ENCODE measurements at places on chromosomes 6 and 20.

DNA sequence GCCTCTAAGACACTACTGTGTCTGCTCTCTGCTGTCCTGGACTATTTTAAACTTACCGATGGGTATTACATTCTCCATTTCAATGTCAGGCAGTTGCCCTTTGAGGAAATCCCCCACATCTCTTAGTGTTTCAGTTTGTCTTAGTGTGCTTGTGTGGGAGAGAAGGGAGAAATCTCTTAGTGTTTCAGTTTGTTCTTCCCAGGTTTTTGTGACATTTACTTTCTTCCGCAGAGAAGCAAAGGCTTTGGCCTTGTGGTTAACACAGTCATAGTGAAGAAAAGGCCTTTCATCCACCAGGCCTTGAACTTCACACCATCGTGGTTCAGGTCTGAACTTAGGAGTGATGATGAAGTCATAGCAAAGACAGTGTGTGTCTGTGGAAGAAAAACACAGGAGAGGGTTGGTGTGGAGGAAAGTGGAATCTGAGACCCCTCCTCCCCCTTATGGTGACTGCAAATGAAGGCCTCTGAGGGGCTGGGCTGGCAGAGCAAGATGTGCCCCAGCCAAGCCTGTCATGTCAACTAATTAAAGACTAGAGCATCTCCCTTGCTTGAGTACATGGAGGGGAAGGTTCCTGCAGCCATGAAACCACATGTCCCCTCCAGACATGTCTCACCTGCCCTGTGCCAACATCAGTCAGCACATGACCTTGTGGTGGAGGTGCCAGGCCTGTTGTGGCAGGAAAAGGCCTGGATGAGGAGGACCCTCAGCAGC, 23.9 kb downstream of the RAET1L start:
- DNase-seq, result no peak

DNA sequence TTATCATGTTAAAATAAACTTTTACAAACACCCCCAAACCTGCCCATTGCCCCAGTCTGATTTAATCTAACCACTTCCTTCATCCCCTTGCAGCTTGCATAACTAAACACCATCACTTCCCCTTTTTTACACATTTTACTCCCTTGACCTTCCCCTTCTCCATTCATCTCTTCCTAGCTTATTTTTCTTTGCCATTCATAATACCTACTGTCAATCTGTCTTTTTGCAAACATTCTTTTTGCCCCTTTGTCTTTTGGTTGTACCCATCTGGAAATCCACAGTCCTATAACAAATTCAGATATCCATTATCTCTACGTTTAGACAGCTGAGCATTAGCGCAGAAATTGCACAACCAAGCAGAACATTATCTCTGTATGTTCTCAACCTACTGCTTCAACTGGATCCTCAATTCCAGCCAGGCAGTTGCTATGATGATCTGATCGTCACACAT, 51.2 kb downstream of the C6orf52 start:
- no peak for DNase-seq

- DNase-seq, result no peak
These were observed 13.8 kb downstream of the RANBP9 start for GRCh38 chr6:13697857-13698256.

DNA sequence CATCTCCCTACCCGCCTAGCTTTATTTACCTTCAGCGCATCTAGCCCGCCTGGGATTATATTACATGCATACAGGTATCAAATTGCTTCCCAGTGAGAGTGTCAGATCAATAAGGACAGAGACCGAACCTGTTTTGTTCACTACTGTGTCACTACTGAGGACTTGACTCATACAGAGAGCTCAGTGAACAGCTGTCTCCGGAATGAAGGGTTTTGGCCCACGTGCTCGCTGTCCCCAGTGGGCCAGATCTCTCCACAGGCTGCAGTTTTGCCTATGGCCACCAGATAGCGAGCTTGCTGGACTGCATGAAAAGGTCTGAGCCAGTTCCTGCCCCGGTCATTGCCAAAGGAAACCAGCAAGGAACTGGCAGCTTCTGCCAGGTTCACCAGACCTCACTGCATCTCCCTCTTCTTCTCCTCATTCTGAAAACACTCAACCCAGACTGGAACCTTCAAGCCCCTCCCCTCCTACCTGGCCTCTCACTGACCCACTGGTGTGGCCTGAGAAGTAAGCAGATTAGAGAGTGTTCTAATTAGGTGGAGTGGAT, 150.8 kb downstream of the ZMYND8 start:
- DNase-seq, result peak; percentile 56

DNA sequence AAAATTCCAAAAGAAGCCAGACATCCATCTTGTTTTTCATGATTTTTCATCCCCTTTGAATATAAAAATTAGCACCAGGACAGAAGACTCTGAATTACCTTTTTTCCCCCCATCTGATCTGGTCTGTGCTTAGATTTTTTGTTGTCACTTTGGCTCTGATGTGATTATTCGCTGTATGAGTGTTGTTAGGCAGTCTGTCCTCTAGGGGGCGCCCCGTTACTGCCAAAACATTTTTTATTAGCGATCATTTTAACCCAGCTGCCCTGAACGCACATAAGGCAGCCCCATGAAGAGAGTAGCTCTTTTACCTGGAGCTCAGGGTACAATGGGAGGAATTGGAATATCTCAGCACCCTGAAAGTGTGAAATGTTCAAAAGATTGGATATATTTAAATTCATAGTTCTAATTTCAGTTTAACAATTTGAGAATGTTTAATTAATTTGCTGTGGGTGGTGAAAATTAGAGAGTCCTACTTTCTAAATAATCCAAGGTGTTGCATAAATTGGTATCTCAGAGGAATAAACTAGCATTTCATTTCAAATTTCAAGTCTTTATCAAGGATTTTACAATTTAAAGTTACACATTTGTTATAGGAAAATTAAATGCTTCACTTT, 60.8 kb downstream of the PRPH2 start:
- peak; percentile 69 for DNase-seq

GRCh38 chr20:6746901-6747609, 20.4 kb upstream of the BMP2 start:
- no peak for DNase-seq

- no peak for DNase-seq
These were observed 111.2 kb upstream of the PTCHD4 start for GRCh38 chr6:48222241-48222640.

- peak; percentile 37 for DNase-seq
These were observed 659.2 kb downstream of the HDGFL1 start for GRCh38 chr6:23228439-23229024.

GRCh38 chr20:59463541-59463940, 140.8 kb upstream of the PHACTR3 start:
- no peak for DNase-seq

- no peak for DNase-seq
These were observed 401.8 kb downstream of the SAMD5 start for GRCh38 chr6:147910281-147910680.

DNA sequence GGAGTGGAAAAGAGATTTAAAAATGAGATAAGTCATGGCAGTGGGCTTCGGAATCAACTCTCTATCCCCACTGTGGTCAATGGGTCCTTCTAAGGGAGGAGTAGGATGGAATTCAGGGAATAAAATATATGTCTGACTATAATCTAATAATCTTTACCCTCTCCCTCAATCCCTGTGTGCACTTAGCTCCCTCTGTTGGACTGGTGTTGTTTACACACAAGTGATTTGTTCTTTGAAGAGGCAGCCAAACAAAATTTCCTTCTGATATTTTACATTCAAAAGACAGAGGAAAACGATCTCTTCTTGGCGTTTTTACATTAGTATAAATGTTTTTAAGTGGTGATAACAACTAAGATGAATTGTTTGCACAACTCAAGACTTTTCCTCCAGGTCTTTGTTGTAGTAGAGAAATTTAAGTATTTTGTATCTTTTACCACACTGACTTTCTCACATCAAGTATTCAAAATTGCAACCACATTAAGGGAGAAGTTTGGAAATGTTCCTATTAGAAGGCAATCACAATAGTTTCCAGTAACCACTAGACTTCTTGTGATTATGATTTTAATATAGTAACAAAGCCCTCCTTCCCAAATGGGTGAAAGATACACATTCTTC, 317.8 kb downstream of the CENPW start:
- peak; percentile 25 for DNase-seq

DNA sequence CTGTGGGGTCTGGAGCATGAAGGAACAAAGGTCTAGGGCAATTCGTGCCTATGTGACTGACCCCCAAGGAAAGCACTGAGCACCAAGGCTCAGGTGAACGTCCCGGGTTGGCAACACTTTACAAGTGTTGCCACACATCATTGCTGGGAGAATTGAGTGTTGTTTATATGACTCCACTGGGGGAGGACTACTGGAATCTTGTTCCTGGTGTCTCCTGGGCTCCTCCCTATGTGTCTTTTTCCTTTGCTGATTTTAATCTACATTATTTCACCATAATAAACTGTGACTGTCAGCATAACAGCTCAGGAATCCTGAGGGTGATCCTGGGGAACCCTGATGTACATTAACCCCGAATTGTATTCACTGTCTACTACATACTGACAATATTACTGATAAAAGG, 207.7 kb upstream of the BMP2 start:
- no peak for DNase-seq

DNA sequence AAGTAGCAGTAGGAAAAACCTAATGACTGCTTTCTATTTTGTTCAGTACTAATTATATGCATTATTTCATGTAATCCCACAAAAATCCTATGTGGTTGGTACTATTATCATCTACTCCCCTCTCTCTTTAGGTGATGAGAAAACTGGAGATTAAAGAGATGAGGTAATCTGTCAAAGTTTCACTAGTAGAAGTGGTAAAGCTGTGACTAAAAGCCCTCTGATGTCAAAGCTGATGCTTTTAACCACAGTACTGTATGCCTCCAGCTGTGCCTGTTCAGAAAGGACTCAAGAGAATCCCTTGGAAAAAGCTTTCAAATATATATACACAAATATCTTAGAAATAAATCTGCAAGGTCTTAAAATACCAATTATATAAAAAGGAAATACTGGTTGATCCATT, 38.0 kb downstream of the PHIP start:
- DNase-seq, result no peak

DNA sequence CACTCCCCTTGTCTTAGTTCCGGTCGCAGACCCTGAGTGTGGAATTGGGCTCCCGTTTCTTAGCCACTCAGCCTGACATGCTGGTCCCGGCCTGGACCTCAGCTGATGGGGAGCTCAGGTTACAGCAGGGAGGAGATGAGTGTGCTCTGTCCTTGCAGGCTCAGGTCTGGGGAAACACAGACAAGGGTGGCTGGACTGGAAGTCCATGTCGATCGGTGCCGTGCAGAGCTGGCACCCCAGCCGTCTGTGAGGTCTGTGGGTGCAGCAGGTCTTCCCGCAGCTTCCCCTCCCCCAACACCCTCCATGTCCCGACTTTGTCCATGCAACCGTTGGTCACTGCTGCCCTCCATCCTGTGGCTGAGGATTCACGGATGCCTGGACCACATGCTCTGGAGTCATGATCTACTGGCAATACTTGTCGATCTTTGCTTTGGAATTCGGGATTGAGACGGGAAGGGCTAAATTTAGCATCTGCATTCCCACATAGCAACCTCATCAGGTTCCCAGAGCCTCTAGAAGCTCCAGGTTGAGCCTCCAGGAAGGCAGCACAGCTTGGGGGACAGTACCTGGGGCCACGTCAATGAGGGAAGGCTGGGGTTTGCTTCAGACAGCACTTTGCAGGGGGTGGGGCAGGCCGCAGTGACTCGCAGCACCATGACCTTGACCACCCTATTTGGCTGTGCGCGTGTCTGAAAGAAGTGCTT, 118.8 kb downstream of the PSMB1 start:
- no peak for DNase-seq

DNA sequence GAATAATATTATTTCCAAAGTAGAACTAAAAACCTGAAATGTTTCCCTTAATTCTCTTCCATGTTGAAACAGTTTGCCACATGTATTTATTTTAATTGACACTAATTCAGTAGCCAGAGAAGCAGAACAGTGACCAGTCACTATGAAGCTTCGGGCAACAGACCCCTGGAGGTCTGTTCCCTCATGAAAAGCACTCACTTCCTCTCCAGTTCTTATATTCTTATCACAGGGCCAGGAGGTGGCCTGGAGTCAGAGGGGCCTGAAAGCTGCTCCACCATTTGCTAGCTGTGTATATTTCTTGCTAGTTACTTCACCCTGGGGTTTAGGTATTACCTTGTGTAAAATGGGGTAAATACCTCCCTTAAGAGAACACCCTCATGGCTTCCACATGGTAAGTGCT, 49.1 kb downstream of the MAP7 start:
- no peak for DNase-seq

DNA sequence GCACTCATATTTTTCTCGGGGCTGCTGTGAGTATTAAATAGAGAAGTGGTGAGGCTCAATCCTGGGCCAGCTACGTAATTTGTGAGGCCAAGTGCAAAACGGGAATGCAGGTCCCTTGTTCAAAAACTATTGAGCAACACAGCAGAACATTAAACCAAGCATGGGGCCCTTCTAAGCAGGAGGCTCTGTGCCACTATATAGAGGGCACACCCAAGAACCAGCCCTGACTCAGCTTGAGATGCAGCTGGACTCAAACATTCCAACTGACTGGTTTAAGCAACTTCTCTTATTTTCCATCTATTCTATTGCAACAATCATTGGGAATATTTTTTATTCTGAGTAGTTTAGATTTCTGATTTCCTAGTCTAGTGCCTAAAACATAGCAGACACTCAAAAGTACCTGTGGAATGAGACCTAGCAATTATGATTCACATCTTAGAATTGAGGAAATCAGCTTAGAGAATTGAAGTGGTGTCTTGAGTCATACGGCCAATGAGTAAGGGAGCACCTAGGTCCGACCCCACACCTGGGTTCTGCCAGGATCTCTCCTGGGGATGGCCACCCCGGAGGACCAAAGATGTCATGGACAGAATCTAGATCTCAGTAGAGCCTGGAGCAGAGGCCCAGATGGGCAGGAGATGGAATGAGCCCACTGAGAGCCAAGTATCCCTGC, 1.3 kb downstream of the SIRPB2 start:
- no peak for DNase-seq

DNA sequence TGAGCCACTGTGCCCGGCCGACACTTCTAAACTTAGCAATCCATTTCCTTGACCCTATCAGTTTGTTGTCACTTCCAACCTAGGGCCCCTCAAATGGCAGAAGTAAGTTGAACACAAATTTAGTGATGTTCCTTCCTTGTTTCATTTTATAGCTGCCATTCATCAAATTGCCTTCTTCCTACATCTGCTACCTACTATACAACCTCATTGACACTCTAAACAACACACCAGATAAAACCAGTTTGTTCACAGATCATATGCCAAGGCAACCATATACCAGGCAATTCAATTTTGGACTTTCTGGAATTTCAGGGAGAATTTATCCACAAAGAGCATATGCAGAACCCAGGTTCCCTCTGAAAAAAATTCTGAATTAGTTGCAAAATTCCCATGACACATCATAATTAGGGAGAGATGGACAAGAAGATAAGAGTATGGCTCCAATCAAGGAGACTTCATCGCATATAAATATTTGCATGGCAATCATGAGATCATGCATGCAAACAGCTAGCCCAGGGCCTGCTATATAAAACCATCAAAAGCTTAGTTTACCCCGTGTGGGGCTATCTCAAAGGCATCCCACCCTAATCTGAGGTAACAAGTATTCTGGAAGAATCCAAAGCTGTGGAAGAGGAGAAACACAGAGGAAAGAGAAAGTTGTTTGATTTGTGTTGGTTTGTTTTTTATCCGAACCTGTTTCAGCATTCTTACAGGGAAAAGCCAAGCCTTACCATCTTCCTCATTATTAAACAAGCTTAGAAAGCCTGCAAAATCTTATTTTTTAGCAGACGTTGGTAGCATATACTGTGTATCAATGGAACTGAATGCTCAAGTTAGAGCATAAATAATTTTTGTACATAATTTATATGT, 132.8 kb upstream of the TNFAIP3 start:
- DNase-seq, result no peak

GRCh38 chr6:149170564-149171452, 146.7 kb upstream of the TAB2 start:
- no peak for DNase-seq

GRCh38 chr20:36361406-36361805, 55.3 kb downstream of the DLGAP4 start:
- DNase-seq, result no peak
